SK-N-MC (cell line): ENCODE measurements at places on chromosomes 2 and 18.
A peak's percentile ranks its signal among the peaks of the same experiment; 100 is the strongest.

DNA sequence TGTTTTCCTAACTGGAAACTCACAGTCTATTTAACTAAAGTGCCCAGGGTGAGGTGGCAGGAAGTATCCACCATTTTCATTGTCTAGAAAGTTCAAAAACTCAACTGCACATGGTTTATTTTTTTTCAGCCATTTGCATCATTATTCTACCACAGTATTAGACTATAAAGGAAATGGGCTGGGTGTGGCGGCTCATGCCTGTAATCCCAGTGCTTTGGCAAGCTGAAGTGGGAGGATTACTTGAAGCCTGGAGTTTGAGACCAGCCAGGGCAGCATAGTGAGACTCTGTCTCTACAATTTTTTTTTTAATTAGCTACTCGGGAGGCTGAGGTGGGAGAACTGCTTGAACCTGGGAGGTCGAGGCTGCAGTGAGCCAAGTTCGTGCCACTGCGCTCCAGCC is 213.8 kb downstream of the MYO3B start:
- no peak for DNase-seq

DNA sequence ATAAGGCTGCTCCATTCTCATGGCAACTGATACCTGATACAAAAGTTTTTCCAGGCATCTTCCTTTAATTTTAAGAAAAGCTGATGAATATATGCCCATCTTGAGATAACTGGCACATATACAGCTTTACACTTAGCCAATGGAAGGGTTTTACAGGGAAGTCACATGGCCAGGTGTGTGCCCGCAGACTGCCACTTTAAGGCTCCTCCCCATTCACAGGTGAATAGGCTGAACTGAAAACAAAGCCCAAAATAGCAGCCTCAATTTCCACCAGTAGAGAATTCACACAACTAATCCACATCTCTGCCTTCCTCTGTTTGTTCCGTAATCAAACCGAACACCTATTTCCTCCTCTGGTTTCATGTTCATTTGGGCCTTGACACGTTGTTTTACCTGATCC is 9.8 kb upstream of the ME2 start:
- DNase-seq, result no peak

- no peak for DNase-seq
Observed at GRCh38 chr2:168635065-168635577, 167.3 kb upstream of the NOSTRIN start.

GRCh38 chr2:241456546-241456945 is 51.8 kb downstream of the STK25 start:
- no peak for DNase-seq

- no peak for DNase-seq
Observed at GRCh38 chr2:210955591-210955990, 399.2 kb downstream of the CPS1 start.

GRCh38 chr2:222442665-222443064 is 18.3 kb downstream of the SGPP2 start:
- DNase-seq, result peak; percentile 95

GRCh38 chr2:46812361-46813019 is 103.1 kb downstream of the MCFD2 start:
- no peak for DNase-seq

DNA sequence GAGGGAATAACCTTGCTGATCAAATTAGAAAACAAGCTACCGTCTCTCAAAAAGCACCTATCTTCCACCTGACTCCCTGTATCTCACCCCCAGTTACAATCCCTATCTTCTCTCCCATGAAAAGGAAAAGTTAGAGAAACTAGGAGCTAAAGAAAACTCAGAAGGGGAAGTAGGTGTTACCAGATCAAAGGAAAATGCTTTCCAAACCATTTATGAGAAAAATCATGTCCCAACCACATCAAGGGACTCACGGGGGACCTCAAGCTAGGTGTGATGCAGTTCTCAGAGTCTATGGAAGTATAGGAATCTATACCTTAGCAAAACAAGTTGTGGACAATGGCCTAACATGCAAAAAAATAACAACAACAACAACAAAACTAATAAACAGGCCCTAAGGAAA is 135.5 kb upstream of the RMP24 start:
- no peak for DNase-seq

- DNase-seq, result no peak
Observed at GRCh38 chr2:98020992-98021713, 25.4 kb upstream of the TMEM131 start.

DNA sequence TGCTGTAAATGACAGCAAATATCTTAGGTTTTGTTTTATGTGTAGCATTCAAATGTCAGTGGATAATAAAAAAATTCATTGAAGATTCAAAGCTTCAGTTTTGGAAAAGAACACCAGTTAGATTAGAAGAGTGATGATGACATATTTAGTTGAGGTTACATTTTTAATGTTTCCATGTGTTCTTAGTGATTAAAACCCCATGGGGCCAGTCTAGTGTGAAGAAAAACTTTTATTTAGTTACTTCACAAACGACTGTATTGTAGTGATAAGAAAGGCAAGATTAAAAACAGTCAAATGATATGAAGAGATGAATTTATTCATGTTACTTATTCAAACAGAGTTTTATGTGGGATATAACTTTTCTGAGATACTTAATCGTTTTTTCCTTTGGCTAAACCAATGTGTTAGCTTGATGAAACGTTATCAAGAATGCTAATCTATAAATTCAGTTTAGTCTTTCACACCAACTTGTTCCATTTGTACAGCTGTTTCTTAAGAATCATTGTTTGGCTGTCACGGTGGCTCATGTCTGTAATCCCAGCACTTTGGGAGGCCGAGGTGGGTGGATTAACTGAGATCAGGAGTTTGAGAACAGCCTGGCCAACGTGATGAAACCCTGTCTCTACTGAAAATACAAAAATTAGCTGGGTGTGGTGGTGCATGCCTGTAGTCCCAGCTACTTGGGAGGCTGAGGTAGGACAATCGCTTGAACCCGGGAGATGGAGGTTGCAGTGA is 11.6 kb downstream of the BMPR2 start:
- no peak for DNase-seq

- DNase-seq, result no peak
Observed at GRCh38 chr18:11091746-11092145, 57.6 kb downstream of the PIEZO2 start.

- DNase-seq, result no peak
Observed at GRCh38 chr2:135152361-135152760, 100.3 kb downstream of the RAB3GAP1 start.

DNA sequence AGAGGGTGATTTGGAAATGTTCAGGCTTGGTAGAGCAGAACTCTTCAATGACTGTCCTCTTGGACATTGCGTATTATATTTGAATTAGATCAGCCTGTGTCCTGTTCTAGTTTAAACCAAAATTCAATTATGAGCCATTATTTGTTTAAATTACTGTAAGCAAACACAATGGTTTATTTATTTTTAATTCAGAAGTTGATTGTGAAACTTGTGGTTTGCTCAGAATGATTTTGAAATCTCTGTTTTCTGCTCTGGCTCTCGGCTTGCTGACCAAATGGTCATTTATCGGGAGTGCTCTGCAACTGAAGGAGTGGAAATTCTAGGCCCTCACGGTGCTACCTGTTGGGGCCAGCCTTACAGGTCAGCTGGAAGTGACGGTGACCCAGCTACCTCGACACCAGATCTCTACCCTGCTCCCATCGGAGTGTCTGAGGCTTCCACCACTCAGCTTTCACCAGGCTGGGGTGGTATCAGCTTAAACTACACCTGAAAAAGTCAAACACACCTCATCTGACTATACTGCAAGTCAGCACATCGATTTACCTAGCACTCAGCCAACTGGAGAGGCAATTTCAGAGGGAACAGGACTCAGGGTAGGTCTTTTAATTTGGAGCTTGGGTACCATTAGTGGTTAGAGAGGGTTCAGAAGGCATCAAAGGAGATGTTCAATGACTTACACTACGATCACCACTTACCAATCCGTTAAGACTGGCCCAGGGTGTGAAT is 36.8 kb upstream of the GPD2 start:
- no peak for DNase-seq

GRCh38 chr2:64812285-64812684 is 158.6 kb upstream of the SERTAD2 start:
- DNase-seq, result no peak

- DNase-seq, result no peak
Observed at GRCh38 chr2:36949845-36950244, 16.5 kb downstream of the STRN start.

DNA sequence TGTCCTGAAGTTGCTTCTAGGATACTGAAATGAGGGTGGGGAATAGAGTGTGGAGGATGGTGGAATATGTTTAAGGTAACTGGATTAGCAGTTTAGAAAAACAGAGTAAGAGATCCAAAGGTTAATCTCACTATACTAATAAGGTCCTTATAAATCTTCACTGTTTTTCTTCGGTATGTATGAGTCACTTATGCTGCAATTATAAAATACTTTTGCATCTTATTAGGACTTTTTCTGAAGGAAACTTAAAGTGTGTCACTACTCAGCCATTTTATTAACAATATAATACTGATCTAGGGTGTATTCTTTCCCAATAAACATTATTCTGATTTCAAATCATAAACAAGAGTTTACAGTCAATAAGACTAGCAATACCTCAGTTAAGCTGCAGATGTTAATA is 182.3 kb downstream of the ZNF521 start:
- DNase-seq, result no peak

- no peak for DNase-seq
Observed at GRCh38 chr2:65212115-65212514, 15.5 kb upstream of the ACTR2 start.

DNA sequence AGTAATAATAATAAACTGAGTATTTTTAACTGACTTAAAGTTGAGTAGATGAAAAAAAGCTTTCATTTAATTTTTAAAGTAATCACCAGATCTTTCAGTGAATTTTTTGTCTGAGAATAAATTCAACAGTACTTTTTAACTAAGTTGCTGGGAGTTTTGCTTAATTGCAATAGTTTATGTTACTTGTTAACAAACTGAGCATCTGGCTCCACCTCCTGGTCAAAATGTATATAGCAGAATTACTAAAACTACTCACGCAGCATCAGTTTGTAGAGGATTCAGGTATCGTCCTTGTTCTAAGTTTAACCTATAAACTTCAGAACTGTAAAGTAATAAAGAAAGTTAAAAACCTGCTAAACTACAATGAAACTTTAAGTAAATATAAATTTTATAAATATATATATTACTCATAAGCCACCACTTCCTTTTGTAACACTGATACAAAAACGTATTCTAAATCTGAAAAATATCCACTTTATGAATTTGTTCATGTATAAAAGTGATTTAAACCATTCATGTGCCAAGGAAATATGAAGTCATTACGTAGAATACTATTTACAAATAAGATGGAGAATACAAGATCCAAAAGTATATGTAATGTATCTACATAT is 21.3 kb downstream of the NOL10 start:
- peak; percentile 61 for DNase-seq

DNA sequence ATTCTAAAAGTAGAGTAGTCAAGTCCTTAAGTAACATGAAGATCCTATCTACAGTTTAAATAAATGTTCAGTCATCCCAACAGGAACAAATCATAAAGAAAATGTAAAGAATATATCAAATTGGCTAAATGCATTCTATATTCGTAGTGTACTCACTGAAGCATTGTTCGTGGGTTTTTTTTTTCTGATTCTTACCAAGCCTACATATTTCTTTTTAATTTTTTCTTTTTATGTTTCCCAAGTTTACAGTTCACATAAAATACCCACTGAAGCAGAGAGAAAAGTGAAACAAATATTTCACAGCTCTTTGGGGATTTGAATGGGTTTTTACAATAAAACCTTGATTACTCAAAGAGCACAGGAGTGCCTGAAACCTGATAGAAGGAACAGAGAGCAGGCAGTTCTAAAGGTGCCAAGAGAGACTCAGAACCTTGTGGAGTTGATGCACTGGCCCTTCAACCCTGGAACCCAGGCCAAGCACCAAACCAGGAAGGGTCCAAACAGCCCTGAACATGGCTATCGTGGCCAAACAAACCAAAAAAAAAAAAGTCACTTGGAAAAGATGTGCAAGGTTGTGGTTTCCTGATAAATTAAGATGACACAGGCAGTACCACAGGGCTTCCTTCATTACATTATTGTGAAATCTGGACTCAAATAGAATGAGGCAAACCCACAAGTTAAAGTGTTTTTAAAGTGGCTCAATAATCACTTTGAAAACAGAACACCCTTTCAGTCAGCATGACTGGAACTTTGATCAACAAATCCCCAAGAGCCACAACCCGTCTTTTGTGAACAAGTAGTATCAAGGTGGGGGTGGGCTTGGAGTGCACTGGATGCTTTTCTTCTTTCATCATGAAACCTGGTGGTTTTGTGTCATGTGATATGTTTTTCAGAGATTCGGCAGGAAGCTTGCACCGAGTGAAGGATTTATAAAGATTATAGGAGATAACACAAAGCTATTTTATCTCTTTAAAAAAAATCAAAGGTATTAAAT is 245.0 kb upstream of the FN1 start:
- DNase-seq, result no peak

GRCh38 chr18:67954594-67954993 is 438.1 kb upstream of the DSEL start:
- DNase-seq, result no peak

DNA sequence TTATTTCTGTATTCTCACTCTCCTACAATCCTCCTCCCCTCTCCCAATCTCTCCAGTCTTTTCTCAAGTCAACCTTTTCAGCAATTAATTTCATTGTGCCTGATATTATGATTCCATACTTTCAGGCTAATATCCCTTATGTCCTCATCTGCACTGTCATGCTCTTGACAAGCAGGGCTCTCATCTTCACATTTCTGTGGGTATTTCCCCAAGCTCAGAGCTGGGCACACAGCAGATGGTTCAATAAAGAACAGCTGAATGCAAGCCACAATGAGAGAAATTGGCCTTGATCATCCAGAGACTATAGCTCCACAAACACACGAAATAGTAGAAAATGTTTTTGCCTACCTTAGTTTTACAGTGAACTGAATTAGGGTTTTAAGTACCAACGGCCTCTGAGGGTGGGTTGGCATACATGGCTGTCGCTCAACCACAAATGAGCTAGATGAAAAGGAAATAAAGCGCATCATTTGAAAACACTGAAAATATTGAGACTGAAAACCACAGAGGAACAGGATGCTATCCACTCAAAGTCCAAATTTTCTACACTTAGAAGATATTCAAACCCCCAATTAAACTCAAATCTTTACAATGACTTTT is 47.5 kb upstream of the STAT1 start:
- no peak for DNase-seq

DNA sequence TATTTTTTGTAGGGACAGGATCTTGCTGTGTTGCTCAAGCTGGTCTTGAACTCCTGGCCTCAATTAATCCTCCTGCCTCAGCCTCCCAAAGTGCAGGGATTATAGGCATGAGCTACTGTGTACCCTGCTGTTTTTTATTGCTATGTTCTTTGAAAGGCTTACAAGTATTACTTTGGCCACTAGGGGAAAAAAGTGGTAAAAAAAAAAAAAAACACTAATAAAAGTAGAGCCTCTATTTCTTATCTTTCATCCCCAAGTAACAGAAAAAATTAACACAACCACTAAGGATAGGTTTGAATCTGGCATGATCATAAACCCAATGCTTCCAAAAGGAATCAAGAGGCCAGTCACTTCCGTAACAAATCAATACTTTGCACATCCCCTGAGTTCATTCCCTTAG is 11.6 kb downstream of the NOL10 start:
- no peak for DNase-seq
